Caudate nucleus (tissue), 63 donors: ENCODE measurements at places on chromosomes 7 and 10.
A peak's percentile ranks its signal among the peaks of the same experiment; 100 is the strongest.

GRCh38 chr7:23175938-23176337 is 5.9 kb upstream of the NUP42 start:
- no peak for DNase-seq

DNA sequence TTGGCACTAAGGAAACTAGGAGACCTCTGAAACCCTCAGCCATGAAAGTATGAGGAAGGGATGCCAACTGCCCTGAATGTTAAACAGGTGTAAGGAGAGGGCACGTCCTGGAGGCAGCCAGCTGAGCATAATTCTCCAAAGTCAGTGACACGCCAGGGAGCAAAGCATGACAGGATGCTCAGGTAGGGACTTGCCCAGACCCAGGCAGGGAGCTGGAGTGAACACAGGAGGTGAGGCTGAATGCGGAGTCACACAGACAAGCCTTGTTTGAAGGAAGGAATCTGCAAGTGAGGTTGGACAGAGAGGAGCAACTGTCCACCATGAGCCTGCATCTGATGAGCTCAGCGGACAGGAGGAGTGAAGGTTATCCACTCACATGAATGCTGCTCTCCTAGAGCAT is 41.5 kb downstream of the KLRG2 start:
- DNase-seq, result no peak

- DNase-seq, result no peak
These were observed 49.5 kb downstream of the CHN2 start for GRCh38 chr7:29243910-29244655.

GRCh38 chr10:14405076-14406065 is 74.6 kb upstream of the FRMD4A start:
- no peak for DNase-seq

GRCh38 chr10:108244443-108245228 is 1080.1 kb upstream of the SORCS1 start:
- DNase-seq, result no peak

DNA sequence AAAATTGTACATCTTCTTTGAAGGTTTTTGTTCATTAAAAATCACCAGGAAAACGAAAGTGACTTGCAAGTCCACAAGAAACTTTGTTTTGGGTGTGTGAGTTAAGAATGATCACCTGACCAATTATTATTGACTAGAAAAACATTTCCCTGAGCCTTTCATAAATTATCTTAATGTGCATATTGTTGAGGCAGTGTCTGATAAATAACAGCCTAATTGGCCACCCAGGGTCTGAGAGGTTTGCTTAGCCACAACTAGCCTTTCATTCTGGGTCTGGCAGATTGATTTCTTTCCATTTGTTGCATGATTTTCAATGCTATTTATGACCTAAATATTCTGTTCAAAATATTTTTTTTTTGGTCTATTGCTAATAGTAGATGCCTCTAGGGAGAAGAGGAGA is 152.8 kb downstream of the AUTS2 start:
- DNase-seq, result no peak

- DNase-seq, result peak; percentile 3
These were observed 71.0 kb upstream of the ZNF479 start for GRCh38 chr7:57203161-57203791.

DNA sequence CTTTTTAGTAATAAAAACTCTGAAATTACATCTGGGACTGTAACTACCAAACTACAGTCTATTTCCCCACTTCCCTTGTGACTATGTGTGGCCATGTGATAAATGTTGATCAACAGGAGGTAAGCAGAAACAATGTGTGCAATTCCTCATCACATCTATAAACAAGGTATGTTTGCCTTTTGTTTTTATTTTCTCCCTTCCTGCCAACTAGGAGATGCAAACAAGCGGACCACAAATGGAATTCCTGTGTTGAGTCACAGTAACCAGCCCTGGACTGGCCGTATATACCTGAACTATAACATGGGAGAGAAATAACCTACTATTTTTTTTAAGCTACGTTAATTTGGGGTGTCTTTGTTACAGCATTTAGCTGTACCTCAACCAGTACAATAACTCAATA is 52.5 kb downstream of the SCRN1 start:
- DNase-seq, result no peak

- no peak for DNase-seq
These were observed 170.5 kb downstream of the CCDC7 start for GRCh38 chr10:32616438-32616837.

GRCh38 chr7:36686499-36686898 is 37.8 kb downstream of the AOAH start:
- DNase-seq, result no peak

GRCh38 chr10:103895411-103896186 is 22.4 kb downstream of the STN1 start:
- DNase-seq, result no peak

GRCh38 chr7:100575746-100576383 is 2.2 kb upstream of the SAP25 start:
- no peak for DNase-seq

- no peak for DNase-seq
These were observed 12.2 kb downstream of the COMTD1 start for GRCh38 chr10:75223507-75223906.

DNA sequence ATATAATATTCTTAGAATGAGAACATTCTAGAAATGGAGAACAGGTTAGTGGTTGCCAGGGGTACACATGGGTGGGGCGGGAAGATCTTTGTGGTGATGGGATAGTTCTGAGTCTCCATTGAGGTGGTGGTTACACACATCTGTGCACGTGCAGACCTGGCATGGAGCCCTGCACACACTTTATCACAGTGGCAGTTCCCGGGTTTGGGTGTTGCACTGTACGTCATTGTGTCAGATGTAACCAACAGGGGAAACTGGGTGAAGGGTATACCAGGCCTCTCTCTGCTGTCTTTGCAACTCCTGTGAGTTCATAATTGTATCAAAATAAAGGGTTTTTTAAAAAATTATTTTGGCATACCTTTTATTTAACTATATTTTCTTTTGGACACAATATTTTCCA is 51.1 kb downstream of the LMTK2 start:
- DNase-seq, result no peak

DNA sequence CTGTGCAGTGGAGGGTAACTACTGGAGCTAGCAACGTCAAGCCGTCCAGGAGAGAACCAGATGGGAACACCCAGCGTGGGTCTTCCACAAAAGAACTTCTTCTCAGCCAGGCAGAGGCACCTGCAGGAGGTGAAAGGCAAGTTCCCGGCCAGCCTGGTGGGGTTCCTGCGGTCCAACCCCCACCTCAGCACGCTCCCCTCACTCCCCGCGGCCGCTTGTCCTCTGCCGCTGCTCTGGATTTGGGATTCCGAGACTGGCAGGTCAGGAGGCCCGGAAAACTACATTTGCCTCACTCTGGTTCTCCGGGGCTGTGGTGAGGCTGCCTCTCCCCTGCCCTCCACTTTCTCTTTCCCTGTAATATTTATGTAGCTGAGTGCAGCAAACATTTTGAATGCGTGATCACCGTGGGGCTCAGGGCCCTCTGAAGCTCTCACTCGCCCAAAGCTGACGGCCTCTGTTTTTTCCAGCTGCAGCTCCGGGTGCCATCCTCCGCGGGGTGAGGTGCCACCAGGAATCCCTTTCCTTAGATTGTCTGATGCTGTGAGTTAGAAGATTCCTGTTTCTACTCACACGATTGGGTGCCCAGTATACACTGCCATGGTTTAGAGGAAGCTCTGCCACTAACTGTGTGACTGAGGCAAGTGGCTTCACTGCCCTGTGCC is 366.9 kb downstream of the DNAJB6 start:
- no peak for DNase-seq

GRCh38 chr10:12631787-12632562 is 282.6 kb downstream of the CAMK1D start:
- no peak for DNase-seq

GRCh38 chr7:13540429-13540828 is 449.0 kb downstream of the ETV1 start:
- no peak for DNase-seq

DNA sequence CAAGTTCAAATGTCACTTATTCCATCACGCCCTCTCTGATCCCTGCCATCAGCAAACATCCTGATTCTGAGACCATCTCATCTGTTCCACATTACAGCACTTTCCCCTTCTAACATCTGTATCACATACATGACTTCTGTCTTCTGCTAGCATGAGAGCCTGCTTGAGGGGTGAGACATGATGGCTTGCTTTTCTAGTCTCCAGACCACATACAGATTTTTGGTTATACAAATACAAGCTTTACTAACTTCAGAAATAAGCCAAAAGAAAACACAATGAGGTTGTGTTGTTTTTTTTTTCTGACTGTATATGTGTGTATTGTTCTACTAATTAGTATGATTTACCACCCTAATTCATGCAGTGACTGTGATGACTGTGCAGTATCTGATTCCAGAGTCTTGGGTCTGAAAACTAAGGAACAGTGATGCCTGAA is 34.3 kb downstream of the NAPEPLD start:
- DNase-seq, result no peak

- DNase-seq, result no peak
These were observed 62.5 kb downstream of the PWWP2B start for GRCh38 chr10:132459301-132460003.

DNA sequence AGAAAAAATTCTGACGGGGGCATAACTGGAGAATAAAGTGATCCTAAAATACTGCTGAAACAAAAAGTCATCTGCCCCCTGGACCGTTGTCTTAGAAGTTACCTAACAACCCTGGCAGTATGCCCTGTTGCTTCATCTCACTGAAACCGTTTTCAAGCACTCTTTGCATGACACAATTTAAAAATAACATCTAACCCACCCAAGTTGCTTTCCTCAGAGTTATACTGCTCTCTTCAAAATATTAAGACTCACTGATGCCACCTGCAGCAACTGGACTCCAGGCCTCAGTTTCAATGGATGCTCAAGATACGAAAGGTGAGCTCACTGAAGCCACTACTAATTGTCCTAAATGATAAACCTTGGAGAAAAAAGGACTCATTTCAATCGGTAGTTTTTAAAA is 57.4 kb downstream of the CDK6 start:
- no peak for DNase-seq

GRCh38 chr10:16724509-16724908 is 92.7 kb downstream of the RSU1 start:
- DNase-seq, result no peak

- no peak for DNase-seq
These were observed 21.3 kb downstream of the TSPAN15 start for GRCh38 chr10:69472544-69472943.

DNA sequence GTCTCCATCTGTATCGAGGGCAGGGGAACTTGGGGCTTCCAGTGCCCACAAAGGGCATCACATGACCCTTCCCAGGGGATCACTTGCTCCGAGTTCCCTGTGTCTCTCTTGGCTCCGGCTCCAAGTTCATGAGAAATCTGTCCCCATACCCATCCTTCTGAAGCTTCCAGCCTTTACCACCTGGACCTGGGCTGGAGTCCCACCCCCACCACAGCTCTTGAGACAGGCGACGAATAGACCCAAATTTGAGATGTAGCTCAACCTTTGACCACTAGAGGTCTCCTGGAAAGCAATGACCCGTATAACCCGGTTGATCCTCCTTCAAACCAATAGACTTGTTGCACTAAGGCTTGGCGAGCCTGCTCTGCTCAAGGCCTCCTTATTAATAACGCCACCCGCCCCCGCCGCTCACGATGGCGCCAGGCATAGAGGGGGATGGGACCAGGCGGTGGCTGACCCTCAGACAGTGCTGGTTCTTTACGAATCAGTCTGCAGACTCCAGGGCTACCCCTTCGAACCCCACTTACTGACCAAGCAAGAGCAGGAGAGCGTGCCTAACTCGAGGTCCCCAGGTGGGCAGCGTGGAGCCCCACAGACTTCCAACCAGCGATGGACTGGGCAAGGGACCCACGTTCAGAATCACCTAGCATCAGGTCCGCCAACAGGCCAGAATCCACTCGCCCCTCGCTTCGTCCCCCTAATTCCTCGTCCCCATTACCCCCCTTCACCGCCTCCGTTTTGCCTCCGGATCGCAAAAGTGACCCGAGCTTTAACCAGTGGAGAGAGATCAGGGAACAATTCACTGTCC is 4.4 kb upstream of the ARID5B start:
- peak; percentile 64 for DNase-seq

- DNase-seq, result no peak
These were observed 204.9 kb downstream of the CCDC3 start for GRCh38 chr10:12796401-12797160.

DNA sequence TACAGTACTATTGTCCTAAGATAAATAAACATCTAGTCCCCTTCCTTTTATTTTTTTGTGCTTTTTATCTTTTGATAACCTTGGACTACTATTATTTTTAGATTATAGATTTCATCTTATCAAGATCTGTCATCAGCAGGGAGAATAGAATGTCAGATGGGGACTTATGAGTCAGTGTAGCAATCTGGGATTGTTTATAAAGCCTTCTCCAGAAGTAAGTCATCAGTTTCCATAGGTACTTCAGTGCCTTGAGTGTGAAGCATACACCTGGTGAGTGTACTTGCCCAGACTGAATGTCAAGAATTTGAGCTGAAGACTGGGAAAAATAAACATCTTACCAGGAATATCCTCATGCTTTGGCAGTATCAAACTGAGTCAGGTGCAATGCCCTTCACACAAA is 2.1 kb downstream of the CASD1 start:
- no peak for DNase-seq

DNA sequence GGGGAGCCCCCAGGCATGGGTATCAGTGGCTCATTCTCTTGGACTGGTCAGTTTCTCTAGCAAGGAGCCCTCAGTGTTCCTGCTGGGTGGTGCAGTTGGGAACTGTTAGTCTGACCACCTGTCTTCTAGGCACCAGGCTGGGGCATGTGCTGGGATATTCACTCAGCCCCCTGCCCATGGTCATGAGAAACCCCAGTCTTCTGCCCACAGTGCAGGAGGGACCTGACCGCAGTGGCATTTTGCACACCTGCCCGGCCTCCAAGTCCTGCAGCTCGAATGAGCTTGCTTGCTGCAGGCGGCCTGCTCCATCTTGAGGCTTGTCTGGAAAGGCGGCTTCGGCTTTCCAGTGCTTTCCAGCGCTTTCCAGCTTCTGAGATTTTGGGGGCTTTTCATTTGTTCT is 36.3 kb downstream of the CUX1 start:
- no peak for DNase-seq

DNA sequence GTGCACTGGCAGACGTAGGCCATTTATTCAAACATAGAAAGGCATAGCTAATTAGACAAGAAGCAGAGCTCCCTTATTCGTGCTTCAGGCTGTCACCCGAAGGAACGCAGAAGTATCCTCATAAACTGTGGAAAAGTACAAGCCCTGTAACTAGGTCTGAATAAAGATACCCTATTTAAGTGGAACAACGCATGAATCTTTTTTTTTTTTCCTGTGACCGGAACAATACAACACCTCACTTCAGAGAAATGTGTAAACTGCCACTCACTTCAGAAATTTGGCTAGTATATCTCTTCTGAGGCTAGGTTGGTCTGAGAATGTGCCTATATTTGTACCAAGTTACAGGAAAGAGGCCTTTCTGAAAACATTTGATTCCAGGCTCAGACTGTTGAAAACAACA is 8.0 kb upstream of the CSTF2T start:
- no peak for DNase-seq

DNA sequence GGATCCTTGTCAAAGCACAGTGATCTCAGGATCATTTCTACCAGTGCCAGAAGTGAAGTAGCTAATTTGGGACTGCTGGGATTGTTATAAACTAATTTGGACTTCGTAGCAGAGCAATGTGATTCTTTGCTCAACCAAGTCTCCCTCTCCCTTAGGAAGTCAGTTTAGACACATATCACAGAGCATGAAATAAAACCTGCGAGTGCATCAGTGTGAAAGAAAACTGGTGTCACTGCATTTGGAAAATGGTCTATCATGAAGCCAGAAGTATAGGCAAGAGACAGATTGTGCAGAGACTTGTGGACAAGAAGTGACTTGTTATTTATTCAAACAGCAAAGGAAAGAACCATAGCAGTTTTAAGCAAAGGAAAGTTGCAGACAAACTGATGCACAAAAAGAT is 560.5 kb upstream of the NRG3 start:
- no peak for DNase-seq
